ENCODE measurements at places on chromosomes 16 and 17. TPM values are rescaled to one million over a fixed set of nuclear protein-coding genes. Genes with fewer than 3 reads are reported as not detected.

SLC35G6 gene
- not detected for total RNA-seq

CBFA2T3 gene
- 4.1 TPM for total RNA-seq

RAB26 gene
- 0.81 TPM for total RNA-seq

DCTPP1 gene
- total RNA-seq = 26.7 TPM

TP53TG3 gene
- total RNA-seq = not detected

TLCD3B gene
- 0.14 TPM for total RNA-seq

CNTNAP4 gene
- total RNA-seq = not detected

PRRT2 gene
- total RNA-seq = 2.6 TPM

STH gene
- total RNA-seq = not detected

KRT17 gene
- 33.3 TPM for total RNA-seq

ADAD2 gene
- total RNA-seq = not detected

GTF3C1 gene
- 79.6 TPM for total RNA-seq

NUPR1 gene
- 69.6 TPM for total RNA-seq

BIRC5 gene
- 3.5 TPM for total RNA-seq

NPIPB6 gene
- 3.3 TPM for total RNA-seq

MPV17L gene
- total RNA-seq = 1.2 TPM

NEUROD2 gene
- not detected for total RNA-seq

CCDC144A gene
- total RNA-seq = 16.9 TPM

GAS7 gene
- 44.4 TPM for total RNA-seq

Data from upper lobe of left lung (tissue), 6 donors.